GM23338 (cell line): ENCODE measurements at places on chromosomes 6 and 20. TPM values are rescaled to one million over a fixed set of nuclear protein-coding genes. Genes with fewer than 3 reads are reported as not detected.

The CLPSL1 gene
- not detected in 2 replicates for total RNA-seq

The TEAD3 gene
- total RNA-seq, result 26.5 and 26.7 TPM in 2 replicates

The PLG gene
- total RNA-seq, result not detected in 2 replicates

The ASIP gene
- total RNA-seq, result not detected in 2 replicates

The PLN gene
- total RNA-seq, result not detected in 2 replicates

The SLC44A4 gene
- 3.7 and 4.6 TPM in 2 replicates for total RNA-seq

DNA sequence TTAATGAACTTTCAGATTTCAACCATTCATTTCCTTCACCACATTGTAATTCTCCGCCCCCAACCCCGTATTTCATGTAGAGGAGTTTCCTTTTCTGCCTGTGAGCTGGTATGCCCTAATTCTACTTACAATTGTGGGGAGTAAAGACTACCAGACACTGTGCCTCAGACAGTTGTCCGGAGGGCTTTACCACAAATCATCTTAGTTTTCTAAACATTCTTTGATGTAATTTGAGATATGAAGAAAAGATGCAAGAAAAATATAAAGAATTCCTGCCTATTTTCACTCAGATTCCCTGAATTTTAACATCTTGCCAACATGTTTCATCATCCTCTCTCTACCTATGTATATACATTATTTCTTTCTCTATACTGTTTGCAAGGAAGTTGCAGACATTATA is 28.3 kb upstream of the LOC128125822 start:
- H3K4me1 ChIP-seq, result no peaks in the 10 kb centered on the region
- H3K27me3 ChIP-seq, result no peaks in the 10 kb centered on the region
- H3K27ac ChIP-seq, result no peak overlapping the region
- DNase-seq, result no peak
- H3K36me3 ChIP-seq, result no peaks in the 10 kb centered on the region

DNA sequence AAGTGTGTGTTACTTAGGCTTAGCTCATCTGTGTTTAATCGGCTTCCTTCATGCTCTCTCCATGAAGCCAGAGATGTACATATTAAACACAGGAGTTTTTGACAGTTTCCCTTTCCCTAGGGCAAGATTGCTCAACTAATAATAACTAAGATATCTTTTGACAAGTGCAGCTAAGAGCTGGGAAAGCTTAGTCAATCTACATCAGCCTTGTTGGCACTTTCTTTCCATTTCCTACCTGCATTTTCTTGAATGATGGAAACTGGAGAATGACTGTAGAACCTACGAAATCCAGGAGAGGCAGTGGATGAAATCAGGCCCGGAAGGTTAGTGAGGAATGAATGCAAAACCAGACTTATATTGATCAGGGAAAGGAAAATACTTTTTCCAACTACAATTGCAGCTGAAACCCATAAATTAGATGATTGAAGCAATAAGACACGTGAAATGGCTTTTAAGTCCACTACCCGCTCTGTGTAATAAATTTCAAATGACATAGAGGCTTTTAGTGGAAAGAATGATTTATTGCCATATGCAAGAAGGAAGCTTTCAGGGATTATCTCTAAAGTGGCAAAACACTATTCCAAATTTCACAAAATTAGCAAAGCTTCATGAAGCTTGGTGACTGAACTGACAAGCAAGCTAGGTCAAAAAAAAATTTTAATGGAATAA is 237.2 kb upstream of the ID4 start:
- no peak for DNase-seq
- no peak overlapping the region for H3K4me3 ChIP-seq

- no peaks in the 10 kb centered on the region for H3K36me3 ChIP-seq
- H3K4me3 ChIP-seq, result no peak overlapping the region
- H3K4me1 ChIP-seq, result no peaks in the 10 kb centered on the region
- H3K27ac ChIP-seq, result no peak overlapping the region
These were observed 244.5 kb upstream of the SLC35B3 start for GRCh38 chr6:8679823-8680222.

DNA sequence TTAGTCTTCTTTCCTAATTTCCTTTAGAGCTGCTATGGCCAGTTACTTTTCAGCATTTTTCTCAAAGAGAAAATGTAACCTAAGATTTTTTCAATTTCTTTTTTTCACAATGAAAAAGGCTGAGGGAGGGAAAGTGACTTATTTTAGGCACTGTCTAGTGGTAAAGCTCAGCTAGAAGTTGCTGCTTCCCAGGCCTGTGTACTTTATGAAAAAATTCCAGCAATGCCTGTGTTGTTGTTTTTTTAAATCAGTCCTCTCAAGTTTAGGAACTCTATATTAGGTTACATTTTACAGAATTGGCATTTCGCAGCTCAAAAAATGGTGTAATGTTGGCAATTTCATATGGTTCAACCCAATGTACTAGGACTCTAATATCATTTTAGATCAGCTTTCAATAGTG is 269.6 kb downstream of the ARID1B start:
- no peak overlapping the region for H3K27ac ChIP-seq
- H3K27me3 ChIP-seq, result no peaks in the 10 kb centered on the region
- H3K4me3 ChIP-seq, result no peak overlapping the region
- H3K36me3 ChIP-seq, result no peaks in the 10 kb centered on the region
- no peak for DNase-seq

DNA sequence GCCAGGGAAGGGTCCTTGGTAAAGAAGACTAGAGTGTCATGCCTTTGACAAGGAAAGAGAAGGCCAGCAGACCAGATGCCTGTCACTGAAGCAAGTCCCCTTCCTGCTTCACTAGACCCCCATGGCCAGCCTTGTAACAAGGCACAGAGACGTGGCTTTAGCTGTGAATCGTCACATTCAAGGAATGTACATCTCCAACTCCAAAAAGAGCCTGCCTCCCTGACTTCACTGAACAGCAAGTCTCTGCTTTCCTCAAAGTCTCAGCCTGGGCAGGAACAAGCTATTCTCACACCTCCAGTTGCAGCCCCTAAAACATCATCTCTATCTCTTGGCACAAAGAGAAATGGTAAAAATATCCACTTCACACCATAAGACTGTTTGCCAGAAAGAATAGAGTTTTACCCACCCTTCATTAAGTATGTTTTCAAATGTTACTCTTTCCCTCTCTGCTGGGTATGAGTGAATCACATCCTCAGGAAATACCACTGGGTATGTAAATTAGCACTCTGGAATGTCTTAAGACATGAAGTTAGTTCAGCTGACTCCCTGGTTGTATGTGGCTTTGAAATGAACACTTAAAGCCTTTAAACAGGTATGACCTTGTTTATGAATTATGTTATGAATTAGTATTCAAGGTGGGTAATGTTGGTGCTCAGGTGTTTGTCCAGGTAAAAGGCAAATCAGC is 46.4 kb upstream of the NT5E start:
- peaks cover 27% of the 10 kb centered on the region for H3K4me1 ChIP-seq
- H3K36me3 ChIP-seq, result no peaks in the 10 kb centered on the region
- H3K4me3 ChIP-seq, result no peak overlapping the region

DNA sequence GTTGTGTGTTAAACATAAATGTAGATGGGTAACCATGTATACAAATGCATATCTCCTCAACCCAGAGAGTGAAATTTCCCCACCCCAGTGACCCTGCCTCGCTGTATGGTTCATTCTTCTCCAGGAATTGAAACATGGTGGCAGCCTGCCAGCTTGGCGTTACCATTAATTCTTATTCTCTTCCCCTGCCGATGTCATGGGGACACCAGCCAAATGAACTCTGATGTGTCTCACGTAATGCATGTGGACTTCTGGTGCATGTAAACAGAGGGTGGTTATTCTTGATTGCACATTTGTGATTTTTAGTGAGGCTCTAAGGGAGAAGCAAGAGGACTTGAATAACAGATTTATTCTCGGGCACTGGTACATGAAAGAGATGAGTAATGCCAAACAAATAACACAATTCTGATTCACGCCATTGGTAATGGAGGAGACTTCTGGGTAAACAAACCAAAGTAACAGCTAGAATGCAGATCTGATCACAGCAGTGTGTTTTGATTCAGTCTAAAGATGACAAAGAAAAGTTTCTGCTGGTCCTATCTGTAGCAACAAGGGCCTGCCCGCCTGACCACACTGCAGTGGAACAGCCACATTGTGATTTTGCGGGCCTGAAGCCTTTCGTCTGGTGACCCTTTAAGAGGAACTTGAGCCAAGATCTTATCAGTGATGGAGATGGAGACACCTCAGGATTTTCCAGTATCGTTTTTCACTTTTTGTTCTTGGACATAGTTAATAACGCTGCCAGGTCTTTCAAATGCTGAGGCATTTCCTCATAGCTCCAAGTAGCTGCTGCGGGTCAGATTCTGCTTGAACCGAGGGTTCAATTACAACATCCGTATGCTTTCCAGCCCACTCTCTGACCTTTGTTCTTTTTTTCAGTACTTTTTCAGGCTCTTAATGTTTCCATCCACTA is 171.8 kb upstream of the AKAP12 start:
- H3K27me3 ChIP-seq, result no peaks in the 10 kb centered on the region
- no peak overlapping the region for H3K4me3 ChIP-seq
- H3K36me3 ChIP-seq, result no peaks in the 10 kb centered on the region

GRCh38 chr6:38214159-38214558 is 394.6 kb downstream of the ZFAND3 start:
- no peaks in the 10 kb centered on the region for H3K27me3 ChIP-seq
- no peak overlapping the region for H3K4me3 ChIP-seq
- no peak for DNase-seq
- peaks cover 44% of the 10 kb centered on the region for H3K4me1 ChIP-seq

- H3K27ac ChIP-seq, result no peak overlapping the region
- DNase-seq, result no peak
- H3K36me3 ChIP-seq, result peaks cover 10% of the 10 kb centered on the region
- no peaks in the 10 kb centered on the region for H3K4me1 ChIP-seq
- H3K4me3 ChIP-seq, result no peak overlapping the region
These were observed 36.9 kb upstream of the AVP start for GRCh38 chr20:3121271-3121911.

GRCh38 chr6:34544776-34545471 is 11.2 kb downstream of the SPDEF start:
- H3K27ac ChIP-seq, result no peak overlapping the region
- no peaks in the 10 kb centered on the region for H3K27me3 ChIP-seq
- H3K4me3 ChIP-seq, result no peak overlapping the region
- no peaks in the 10 kb centered on the region for H3K4me1 ChIP-seq
- no peak for DNase-seq

DNA sequence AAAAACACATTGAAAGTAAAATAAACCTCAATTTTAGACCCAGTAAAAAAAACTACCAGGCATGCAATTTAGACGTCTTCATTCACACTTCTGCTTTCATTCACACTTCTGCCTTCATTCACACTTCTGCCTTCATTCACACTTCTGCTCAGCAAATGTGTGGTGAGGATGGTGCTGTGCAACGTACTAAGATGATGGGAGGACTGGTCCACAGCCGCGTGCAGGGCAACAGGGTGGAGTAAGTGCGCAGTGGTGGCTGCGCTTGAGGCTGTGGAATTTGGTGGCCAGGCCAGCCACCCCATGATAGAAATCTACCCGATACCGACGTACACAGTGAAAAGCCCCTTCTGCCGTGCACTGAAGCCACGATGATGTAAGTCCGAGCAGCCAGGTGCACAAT is 114.3 kb upstream of the CD93 start:
- no peaks in the 10 kb centered on the region for H3K27me3 ChIP-seq
- no peak overlapping the region for H3K4me3 ChIP-seq
- no peak for DNase-seq
- no peak overlapping the region for H3K27ac ChIP-seq
- peaks cover 16% of the 10 kb centered on the region for H3K4me1 ChIP-seq
- H3K36me3 ChIP-seq, result no peaks in the 10 kb centered on the region

GRCh38 chr6:167733740-167734661 is 92.7 kb upstream of the AFDN start:
- H3K4me1 ChIP-seq, result no peaks in the 10 kb centered on the region
- H3K4me3 ChIP-seq, result no peak overlapping the region
- DNase-seq, result no peak
- H3K27me3 ChIP-seq, result no peaks in the 10 kb centered on the region
- H3K36me3 ChIP-seq, result no peaks in the 10 kb centered on the region
- H3K27ac ChIP-seq, result no peak overlapping the region

GRCh38 chr20:16098890-16099639 is 474.2 kb downstream of the KIF16B start:
- no peak for DNase-seq
- H3K4me1 ChIP-seq, result no peaks in the 10 kb centered on the region
- no peaks in the 10 kb centered on the region for H3K36me3 ChIP-seq
- H3K27me3 ChIP-seq, result no peaks in the 10 kb centered on the region
- H3K27ac ChIP-seq, result no peak overlapping the region
